Small intestine (tissue), 16 donors: ENCODE measurements at places on chromosomes 5 and 9. TPM values are rescaled to one million over a fixed set of nuclear protein-coding genes. Genes with fewer than 3 reads are reported as not detected.

CBY3 gene
- polyA plus RNA-seq, result 1.0 TPM

GPR107 gene
- 2.7 TPM for polyA plus RNA-seq

RETREG1 gene
- polyA plus RNA-seq, result 9.5 TPM

CAMK2A gene
- 0.46 TPM for polyA plus RNA-seq

GABRA1 gene
- not detected for polyA plus RNA-seq

CTSV gene
- 0.27 TPM for polyA plus RNA-seq

KCNV2 gene
- polyA plus RNA-seq, result 0.18 TPM

RELL2 gene
- 3.4 TPM for polyA plus RNA-seq

ZFP37 gene
- polyA plus RNA-seq, result 1.00 TPM

ADRB2 gene
- polyA plus RNA-seq, result 1.5 TPM

GABRA6 gene
- not detected for polyA plus RNA-seq

RNF183 gene
- not detected for polyA plus RNA-seq
